Stimulated activated CD4-positive, alpha-beta T cell treated with anti-CD3 and anti-CD28 coated beads, Interleukin-12 subunit alpha, Interleukin-12 subunit beta, amount 100 ng/mL, for 4 hours (primary cell): ENCODE measurements at places on chromosomes 2 and 18.

DNA sequence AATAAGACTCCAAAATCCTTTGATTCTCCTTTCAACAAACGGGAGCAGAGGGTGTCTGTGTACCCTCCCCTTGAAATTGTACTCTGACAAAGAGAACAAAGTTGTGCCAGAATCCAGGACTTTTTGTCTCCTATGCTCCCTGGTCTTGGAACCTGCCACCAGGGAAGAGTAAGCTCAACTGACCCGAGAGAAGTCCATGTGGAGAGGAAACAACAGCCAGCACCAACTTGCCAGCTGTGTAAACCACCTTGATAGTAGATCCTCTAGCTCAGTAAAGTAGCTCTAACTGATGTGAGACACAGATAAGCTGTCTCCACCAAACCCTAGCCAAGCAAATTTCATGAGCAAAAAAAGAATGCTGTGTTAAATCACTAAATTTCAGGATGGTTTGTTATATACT is 46.9 kb downstream of the LNPK start:
- no peak for DNase-seq

DNA sequence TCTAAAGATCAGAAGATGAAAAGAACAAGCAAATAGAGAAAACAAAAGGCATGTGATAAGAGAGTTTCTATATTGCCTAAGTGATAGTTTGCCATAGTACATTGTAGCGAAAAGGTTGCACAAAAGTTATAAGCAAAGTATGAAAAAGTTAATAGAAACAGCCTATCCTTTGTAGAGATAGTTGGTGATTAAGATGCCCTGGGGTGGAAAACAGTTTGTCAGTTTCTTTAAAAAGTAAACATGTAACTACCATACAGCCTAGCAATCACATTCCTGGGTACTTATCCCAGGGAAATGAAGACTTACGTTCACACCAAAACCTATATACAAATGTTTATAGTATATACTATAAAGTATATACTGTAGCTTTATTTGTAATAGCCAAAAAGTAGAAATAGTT is 16.9 kb upstream of the DAPL1 start:
- DNase-seq, result no peak

GRCh38 chr2:227406177-227407031 is 18.7 kb upstream of the SCYGR1 start:
- DNase-seq, result no peak

GRCh38 chr18:13439461-13439860 is 220.9 kb downstream of the LDLRAD4 start:
- no peak for DNase-seq

DNA sequence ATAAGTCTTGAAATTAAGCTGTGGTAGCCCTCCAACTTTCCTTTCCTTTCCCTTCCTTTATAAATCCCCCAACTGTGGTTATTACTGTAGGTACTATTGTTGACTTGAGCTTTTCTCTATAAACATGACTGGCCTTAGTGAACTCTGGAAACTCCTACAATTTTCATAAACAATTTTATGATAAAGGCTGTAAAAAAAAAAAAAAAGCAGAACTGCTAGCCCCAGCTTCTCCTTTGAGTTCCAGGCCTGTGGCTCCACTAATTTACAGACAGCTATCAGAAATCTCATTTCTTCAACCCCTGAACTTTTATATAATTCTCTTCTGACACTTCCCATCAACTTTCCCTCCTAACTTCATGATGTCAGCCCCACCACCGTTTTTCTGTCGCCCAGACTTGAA is 174.3 kb downstream of the IKZF2 start:
- no peak for DNase-seq

GRCh38 chr2:18440141-18440661 is 120.3 kb downstream of the RDH14 start:
- no peak for DNase-seq

GRCh38 chr2:171703574-171704347 is 16.5 kb downstream of the DYNC1I2 start:
- DNase-seq, result no peak

DNA sequence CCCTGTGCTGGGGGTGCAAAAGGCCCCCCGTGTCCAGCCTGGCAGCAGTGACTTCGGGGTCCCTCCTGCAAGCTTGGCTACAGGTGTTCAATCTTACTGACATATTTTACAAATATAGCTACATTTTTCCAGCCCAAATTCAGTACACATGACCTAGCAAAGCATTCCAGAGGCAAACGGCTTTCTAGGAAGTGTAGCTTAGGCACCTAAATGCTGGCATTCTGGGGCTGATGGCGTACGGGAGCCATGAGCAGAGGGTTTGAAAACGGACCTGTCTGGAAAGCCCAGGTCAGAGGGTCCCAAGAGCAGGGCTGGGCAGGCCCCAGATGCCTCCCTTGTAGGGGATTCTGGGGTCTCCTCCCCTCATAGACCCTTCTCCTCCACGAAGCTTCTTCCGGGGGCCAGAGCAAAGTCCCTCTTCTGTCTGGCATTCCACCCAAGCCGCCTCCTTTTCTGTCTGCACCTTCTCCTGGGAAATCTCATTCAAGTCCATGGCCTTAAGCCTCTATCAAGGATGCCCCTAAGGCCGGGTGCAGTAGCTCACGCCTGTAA is 63.3 kb upstream of the ASAP2 start:
- no peak for DNase-seq

DNA sequence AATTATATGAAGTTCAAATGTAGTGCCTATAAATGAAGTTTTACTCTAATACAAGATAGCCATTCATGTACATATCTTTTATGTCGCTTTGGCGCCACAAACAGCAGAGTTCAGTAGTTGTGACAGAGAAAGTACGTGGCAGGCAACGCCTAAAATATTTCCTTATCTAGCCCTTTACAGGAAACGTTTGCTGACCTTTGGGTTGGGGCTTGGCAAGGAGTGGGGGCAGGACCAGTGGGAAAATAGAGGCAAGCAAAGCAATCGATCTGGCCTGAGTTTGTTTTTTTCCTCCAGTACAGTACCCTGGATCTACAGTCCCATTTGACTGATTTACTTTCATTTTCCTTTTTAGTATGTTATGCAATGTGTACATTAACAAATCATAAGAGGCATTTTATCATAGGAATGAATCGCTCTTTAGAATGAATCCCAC is 13.1 kb downstream of the CCDC68 start:
- DNase-seq, result no peak

DNA sequence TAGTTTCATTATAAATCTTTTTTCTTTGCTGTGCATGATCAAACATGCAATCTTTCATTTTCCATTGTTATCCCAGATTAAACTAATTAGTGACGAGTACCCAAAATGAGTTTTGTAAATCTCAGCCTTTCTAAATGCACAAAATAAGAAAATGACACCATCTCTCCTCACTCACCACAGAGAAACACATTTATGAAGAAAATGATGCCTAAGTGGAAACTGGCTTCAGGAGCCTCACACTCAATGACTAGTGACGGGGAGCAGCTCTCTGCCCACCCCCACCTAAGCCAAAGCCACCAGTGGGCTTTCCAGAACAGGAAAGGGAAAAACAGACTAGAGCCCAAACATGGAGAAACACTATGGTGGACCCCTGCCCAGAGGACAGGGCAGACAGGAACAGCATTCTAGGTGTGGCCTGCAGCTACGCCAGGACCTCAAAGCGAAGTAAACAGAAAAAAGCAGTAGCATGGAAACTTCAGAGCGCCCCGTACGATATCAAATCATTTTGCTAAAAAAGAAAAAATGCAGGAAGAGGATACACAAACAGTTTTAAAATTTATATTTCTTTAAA is 113.5 kb downstream of the RBMS1 start:
- no peak for DNase-seq

DNA sequence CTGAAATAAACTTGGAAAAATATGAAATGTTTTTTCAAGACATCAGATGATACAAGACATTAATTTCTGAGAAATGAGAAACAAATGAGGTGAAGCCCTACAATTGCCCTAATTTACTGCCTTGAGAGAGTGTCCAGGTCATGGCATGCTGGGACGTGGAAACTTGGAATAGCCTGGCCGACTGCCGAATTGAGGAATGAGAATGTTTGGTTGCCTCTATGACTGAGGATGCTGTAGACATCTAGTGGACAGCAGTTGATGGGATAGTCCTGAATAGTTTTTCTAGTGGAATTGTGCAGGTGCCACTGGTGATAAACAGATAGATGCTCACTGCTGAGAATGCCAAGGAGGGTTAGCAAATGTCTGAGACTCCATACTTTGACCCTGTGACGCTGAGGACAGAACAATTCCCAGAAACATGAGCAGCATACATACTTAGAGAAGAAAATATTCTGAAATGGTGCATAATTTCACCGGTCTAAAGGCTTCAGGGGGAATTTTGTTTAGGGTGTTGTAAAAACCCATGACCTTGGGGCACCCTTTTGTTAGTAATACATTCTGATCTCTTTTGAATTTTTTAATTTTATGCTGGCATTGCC is 56.5 kb upstream of the CWC22 start:
- no peak for DNase-seq

DNA sequence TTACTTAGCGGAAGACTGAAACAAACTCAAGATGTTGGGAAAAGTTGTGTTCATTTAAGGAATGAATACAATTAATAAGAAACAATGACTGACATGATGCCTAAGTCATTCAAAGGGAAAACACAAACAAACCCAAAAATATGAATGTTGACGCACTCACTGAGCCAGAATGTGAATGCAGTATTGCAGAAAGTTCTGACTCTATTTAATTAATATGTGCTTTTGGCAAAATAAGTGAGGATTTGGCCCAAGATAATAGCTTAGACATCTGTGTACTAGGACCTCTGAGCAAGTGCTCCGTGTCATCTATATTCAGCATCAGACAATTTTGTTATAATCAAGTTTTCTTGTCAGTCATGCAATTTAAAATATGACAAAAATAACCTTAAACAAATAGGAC is 1138.8 kb upstream of the NXPH2 start:
- no peak for DNase-seq

DNA sequence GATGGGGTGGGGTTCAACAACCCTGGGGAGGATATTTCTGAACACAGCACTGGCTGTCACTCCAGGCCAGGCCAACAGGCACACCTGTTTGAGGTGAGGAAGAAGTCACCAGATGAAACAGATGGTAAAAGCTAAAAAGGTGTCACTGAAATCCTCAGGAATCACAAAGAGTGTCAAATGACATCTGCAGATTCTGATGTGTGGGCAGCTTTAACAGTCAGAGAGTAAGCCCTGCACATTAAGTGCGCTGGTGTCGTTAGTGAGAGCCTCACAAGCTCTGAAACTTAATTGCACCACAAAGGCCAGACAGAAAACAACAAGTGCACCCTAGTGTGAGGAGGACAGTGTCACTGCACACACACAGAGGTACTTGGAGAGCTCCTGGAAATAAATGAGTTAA is 13.6 kb downstream of the FLACC1 start:
- DNase-seq, result no peak

DNA sequence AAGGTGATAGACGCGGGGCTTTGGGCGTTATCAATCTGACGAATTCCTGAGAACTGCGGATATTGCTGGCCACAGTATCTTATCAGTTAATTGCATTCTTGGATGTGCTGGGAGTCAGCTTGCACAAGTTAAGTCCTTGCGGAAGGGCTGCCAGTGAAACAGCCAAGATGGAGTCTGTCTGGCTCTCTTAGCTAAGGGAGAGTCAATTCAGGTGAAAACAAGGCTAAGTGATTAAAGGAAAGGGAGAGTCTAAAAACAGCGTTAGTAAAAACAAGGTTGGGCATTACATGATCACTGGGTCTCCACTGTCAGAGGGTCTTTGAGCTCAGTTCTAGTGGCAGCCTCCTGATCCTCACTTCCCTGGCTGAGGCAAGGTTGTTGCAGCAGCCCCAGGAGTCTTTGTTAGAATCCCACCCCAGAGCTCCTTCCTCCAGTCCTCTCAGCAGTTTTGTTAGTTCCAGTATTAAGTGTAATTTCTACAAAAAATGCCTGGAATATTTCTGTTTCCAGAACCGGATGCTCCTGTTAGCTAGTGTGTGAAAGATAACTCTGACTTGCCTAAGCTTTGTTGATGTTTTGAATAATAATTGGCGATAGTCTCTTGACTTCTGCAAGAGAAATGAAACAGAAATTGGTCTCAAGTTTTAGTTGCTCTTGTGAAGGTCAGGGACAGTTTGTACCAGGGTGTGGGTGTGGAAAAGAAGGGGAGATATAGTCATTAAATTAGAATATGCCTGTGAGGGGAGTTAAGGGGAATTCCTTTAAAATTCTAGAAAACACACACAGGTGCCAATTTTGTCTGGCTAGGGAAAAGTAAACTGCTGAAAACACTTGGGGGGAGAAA is 10.6 kb downstream of the CFLAR start:
- DNase-seq, result no peak

DNA sequence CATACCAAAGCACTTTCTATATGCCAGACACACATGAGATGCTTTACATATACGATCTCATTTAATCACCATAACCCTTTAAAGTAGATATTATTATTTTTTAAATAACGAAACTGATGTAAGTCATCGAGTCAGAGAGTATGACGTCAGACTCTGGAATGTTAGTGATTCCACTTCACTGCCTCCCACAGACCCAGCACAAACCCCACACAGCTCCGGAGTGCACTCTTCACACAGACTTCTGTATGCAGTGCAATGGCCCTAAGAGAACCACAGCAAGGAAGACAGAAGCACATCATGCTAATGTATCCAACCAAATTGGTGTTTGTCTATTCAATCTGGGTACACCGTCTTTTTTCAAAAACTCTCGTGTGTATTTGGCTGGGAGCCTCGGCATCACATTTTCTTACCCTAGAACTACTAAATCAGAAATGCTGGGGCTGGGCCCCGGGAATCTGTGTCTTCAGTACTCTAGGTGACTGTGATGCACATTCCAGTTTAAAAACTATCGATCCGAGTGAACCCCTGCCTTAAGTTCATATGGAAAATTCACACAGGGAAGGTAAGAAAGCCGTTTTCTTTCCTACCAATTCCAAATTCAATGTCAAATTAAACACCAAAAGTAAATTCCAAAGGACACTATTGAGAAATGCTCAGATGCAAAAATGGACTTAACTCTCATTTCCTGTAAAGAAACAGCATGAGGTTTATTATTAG is 117.7 kb upstream of the ACVR1C start:
- no peak for DNase-seq

DNA sequence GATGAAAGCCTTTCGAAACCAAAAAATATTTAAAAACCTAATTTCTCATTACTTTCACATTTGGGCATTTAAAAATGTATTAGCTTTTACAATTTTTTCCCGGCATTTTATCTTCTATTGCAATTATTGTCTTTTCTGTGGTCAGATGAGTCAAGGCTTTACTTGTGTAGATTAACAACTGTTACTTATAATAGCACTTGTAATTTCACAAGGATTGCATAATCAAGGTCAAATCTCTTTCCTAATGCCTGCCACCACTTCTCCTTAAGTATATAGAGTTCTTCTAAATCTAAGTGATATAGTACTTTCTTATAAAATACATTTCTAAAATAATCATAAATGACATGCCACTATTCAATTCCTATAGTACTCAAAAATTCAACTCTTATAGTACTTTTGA is 67.2 kb downstream of the SLC8A1 start:
- no peak for DNase-seq

DNA sequence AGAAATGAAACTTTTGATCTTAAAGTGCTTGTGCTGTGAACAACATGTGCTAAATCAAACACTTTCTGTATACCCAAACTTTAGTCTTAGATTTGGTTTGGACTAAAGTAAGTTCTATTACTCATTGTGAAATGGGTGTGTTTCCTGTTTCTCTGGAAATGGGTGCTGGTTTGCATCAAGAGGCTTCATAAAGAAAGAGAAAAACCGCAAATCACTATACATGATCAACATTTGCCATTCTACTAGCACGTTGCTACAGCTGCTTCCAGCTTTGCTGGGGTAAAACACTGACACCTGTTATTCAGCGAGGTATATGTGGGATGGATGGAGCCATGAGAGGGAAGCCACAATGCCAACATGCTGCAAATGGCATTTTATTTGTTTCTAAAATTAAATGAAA is 547.0 kb upstream of the ACVR2A start:
- peak; percentile 5 for DNase-seq
